ENCODE measurements at places on chromosomes 7 and 10.
A peak's percentile ranks its signal among the peaks of the same experiment; 100 is the strongest.

DNA sequence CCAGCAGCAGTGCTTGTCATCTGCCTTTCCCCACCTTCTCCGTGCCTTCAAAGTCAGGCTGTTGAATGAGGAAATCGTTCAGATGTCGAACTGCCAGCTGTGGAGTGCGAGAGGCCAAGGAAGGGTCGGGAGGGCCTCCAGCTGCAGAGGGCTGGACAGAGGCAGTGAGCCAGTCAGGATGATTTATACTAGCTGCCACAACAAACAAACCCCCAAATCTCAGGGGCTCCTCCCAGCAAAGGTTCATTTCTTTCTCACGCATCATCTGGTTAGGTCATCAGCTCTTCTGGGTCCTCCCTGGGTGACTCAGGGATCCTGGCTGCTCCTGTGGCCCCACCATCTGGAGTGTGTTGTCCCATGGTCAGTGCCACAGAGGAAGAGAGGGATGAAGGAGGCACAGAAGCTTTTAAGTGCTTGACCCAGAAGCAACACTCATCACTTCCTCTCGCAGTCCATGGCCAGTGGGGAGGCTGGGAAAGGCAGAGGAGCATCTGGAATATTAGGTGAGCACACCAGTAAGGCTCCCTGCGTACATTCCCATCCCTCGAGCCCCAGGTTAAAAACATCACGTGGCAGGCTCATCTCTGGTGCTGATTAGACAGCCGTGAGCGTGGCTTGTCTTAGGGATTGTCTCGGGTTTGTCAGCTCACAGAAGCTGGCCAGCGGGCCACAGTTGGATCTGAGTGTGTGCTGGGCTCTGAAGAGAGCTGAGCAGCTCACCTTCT, 140.7 kb downstream of the RGS10 start:
- peak; percentile 99 for DNase-seq

- peak; percentile 11 for DNase-seq
Observed at GRCh38 chr7:13290975-13291374, 603.5 kb downstream of the ARL4A start.

- no peak for DNase-seq
Observed at GRCh38 chr10:129491123-129491734, 24.2 kb downstream of the MGMT start.

DNA sequence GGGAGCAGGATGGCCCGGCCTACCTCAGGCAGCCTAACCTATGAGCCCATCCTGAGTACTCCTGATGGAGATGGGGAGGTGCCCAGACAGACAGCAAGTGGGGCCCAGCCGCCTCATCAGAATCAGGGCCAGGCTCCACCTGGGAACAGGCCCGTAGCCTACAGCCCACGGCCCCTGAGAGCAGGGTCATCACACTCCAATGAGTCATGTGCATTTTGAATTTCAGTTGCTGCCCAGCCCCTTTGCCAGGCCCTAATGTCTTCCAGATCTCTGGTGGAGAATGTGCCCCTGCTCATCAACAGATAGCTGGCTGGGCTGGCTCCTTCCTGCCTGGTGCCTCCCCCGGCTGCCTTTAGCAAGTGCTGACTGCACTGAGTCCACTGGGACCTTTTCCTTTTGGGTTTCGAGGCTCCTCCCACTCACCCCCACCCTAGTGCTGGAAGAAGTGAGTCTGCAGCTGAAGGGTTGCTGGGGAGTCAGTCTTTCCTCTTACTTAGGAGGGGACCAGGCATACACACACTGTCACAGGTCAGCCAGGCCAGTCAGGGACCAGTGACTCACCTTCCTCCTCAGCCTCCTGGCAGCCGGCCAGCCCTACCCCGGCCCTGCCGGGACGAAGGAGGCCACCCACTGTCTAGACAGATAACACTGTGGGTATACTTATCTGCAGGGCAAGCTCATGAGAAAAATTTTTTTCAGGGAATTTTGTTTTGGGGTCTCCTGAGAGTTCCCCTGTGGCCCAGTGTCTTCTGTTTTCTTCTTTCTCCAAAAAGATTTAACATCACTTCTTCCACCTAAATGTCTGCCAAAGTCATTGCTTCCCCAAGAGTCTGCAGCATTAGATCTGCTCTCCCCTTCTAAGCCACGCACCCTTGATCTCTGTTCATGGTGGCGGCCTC, 9.1 kb upstream of the ASIC3 start:
- peak; percentile 94 for DNase-seq

GRCh38 chr10:49330127-49330665, 31.2 kb downstream of the C10orf71 start:
- DNase-seq: no peak

GRCh38 chr10:88689366-88689765, 16.7 kb upstream of the LIPK start:
- DNase-seq: no peak

- peak; percentile 48 for DNase-seq
Observed at GRCh38 chr10:77638321-77639101, 903 bp upstream of the KCNMA1 start.

DNA sequence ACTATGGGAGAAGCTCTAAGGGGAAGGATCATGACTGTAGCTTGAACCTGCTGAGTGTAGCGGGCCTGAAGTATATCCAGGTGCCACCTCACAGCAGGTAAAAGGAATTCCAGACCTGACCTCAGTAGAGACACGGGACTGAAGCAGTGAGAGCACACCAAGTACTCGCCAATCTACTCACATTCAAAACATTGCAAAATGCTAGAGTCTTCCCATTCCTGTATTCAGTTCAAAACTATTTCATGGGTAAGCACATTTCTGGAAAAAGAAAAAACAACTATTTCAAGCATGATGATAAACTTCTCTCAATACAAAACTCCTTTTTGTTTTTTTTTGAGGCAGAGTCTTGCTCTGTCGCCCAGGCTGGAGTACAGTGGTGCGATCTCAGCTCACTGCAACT, 121.9 kb upstream of the AUTS2 start:
- DNase-seq: no peak

GRCh38 chr10:46235705-46236545, 50.9 kb upstream of the ANTXRL start:
- no peak for DNase-seq

DNA sequence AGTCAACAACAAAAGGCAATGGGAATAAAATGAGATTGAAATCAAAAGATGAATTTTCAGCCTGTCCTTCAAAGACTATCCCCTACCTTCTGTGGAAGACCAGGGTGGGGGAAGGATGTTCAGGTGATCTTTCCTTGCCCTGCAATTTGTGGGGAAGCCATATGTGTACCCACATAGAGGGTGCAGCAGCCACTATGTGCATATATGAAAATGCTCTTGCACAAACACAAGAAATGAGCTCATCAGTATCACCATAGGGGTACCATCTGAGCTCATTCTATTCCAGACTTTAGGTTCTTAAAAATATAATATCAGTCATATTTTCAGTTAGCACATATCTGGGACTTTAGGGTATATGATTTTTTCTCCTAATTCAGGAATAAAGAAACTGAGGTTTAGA, 17.7 kb downstream of the GIMAP5 start:
- DNase-seq: no peak

DNA sequence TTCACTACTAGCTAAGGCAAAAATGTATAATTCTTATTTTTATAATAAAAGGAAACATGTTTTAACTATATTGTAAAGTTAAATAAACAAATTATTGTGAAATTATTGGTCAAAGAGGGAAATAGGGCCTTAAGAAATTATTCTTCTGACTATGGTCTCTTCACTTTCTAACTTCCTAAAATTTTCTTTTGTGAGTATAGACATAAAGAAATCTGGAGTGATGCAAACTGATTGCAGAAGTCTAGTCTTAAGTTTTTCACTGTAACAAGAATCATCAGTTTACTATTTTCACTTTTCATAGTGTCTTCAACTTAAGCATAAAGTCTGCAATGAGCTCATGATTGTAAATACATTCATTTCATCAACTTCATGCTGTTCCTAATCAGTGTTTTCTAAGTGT, 525.4 kb downstream of the TFEC start:
- DNase-seq: no peak

DNA sequence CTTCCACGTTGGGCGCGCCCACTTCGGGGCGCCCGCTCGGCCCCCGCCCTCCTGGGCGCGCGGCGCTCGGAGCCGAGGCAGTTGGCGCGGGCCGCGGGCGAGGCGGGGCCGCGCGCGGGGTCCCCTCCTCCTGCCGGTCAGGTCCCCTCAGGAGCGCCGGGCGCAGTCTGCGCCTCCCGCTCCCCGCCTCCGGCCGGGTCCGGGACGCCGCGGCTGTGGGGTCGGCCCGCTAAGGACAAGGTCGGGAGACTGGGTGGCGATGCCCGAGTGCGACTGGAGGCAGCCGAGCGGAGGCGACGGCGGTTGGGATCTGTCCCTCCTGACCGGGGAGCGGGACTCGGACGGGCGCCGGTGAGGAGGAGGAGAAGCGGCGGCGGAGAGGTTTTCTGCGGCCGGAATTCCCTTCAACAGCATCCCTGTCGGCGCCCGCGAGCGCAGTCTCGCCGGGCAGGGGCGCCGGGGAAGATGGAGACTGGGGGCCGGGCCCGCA, at the start of gene ATRNL1:
Gene ATRNL1 (plus strand): TSS at position 80 of the 490 bp plus-strand sequence. CDS start 386 bp downstream, at position 466.
- DNase-seq: peak; percentile 16

DNA sequence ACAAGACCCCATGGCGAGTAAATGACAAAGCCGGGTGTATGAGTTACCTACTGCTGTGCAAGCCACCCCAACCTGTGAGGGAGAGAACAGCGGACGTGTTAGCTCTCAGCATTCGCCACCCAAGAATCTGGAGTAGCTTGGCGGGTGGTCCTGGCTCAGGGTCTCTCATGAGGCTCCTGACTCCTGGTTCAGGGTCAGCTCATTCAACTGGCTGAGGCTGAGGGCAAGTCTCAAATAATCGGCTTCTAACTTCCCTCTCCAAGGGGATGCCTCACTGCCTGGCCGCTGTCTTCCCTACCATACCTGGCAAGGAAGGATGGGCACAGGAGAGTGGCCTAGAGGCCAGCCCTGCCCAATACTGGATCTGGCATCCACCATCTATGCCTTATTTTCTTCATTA, 94.2 kb downstream of the HTR5A start:
- no peak for DNase-seq

DNA sequence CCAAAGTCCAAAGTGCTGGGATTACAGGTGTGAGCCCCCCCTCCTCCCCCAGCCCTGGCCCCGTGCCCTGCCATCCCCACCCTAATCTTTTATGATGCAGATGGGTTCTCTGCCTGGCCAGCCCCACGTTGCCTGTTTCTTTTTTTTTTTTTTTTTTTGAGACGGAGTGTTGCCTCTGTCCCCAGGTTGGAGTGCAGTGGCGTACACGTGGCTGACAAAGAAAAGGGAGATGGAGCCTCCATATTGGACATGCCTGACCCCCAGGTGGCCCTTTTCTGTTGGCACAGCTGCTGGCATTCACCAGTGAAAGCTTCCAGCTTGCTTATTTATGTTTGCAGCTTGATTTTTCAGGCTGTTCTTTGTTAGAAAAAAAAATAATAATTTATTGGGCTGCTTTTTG, 235.3 kb downstream of the CCDC3 start:
- DNase-seq: no peak

GRCh38 chr10:132884691-132885271, 57.6 kb downstream of the CFAP46 start:
- DNase-seq: no peak

DNA sequence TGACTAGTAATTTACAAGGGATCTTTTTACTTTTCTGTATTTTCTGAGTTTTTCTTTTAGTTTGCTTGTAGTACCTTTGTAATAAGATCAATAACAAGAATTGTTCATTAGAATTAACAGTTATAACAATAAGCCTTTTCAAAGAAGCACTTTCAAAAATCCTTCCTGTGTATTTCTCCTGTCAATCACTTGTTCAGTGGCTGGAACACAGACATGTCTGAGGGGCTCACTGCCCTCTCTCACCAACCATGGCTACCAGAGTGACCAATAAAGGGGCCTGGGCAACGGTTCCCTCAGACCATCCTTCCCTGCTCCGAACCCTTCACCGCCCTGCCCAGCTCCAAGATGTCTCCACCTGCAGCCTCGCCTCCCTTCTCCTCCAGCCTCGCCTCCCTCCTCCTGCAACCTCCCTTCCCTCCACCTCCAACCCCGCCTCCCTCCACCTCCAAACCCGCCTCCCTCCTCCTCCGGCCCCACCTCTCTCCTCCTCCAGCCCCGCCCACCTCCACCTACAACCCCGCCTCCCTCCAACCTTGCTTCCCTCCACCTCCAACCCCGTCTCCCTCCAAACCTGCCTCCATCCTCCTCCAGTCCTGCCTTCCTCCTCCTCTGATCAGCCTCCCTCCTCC, 353.4 kb downstream of the TNS3 start:
- no peak for DNase-seq

GRCh38 chr7:116730097-116731022, 58.4 kb downstream of the MET start:
- no peak for DNase-seq

DNA sequence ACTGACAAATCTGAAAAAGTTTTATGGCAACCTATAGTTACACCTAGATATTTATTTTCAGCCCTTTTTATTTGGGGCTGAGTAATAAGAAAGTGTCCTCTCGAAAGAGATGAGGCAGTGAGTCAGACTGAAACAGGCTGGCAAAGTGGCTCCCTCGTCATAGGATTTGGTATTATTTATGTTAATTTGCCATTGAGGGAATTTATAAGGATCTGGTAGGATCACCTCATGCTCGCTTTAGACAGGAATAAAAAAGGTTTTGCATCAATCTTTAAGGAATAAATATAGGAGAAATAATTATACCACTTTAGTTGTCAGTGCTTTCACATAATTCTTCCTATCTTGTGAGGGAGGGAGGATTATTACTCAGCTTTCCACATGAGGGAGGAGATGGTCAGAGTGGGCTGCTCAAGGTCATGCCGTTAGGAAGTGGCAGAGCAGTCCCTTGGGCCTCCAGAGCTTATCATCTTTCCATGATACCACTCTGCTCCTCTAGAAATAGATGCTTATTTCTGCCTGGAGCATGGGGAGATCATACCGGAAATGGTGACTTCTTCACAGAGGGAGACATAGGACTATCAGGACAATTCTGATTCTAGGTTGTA, 356.8 kb downstream of the GPR158 start:
- no peak for DNase-seq

All from foreskin fibroblast (primary cell).